Dermis blood vessel endothelial cell (primary cell): ENCODE measurements at places on chromosomes 11 and 22. TPM values are rescaled to one million over a fixed set of nuclear protein-coding genes. Genes with fewer than 3 reads are reported as not detected.

IL18BP gene
- total RNA-seq = 2.2 and 4.6 TPM in 2 replicates

HBB gene
- not detected in 2 replicates for total RNA-seq

SLC25A45 gene
- total RNA-seq = 1.0 and 3.3 TPM in 2 replicates

C11orf91 gene
- total RNA-seq = not detected in 2 replicates

APOL5 gene
- total RNA-seq = not detected in 2 replicates

PRG3 gene
- not detected in 2 replicates for total RNA-seq

ZP1 gene
- total RNA-seq = not detected in 2 replicates

GTSE1 gene
- total RNA-seq = 2.7 and 15.6 TPM in 2 replicates

TRIM51 gene
- total RNA-seq = not detected in 2 replicates

FBLN1 gene
- 0.34 and 0.56 TPM in 2 replicates for total RNA-seq

C22orf15 gene
- 0.14 TPM in 1 of 2 replicates, not detected in the other for total RNA-seq

KLHL35 gene
- 0.85 and 1.5 TPM in 2 replicates for total RNA-seq

DUSP8 gene
- 0.37 and 1.2 TPM in 2 replicates for total RNA-seq

RHOD gene
- 15.4 and 24.5 TPM in 2 replicates for total RNA-seq

OR52H1 gene
- total RNA-seq = not detected in 2 replicates

LRFN4 gene
- total RNA-seq = 30.8 and 33.3 TPM in 2 replicates

OR8A1 gene
- not detected in 2 replicates for total RNA-seq

SLC25A22 gene
- total RNA-seq = 7.1 and 13.6 TPM in 2 replicates

FGF19 gene
- not detected in 2 replicates for total RNA-seq

TPH1 gene
- under 0.01 TPM in 1 of 2 replicates, not detected in the other for total RNA-seq

YPEL1 gene
- 5.1 and 7.8 TPM in 2 replicates for total RNA-seq

C11orf86 gene
- total RNA-seq = not detected in 2 replicates

TENM4 gene
- total RNA-seq = 0.37 and 2.9 TPM in 2 replicates

KCNQ1 gene
- total RNA-seq = 0.34 TPM in 1 of 2 replicates, not detected in the other

SLC22A12 gene
- not detected in 2 replicates for total RNA-seq

SAA2 gene
- total RNA-seq = 0.70 and 2.0 TPM in 2 replicates

SPI1 gene
- total RNA-seq = not detected in 2 replicates

SCUBE2 gene
- 3.5 and 3.9 TPM in 2 replicates for total RNA-seq

CHID1 gene
- 38.1 and 56.4 TPM in 2 replicates for total RNA-seq

HOATZ gene
- not detected in 2 replicates for total RNA-seq
